ENCODE measurements at places on chromosomes 16 and 17. TPM values are rescaled to one million over a fixed set of nuclear protein-coding genes. Genes with fewer than 3 reads are reported as not detected.
A peak's percentile ranks its signal among the peaks of the same experiment; 100 is the strongest.

- DNase-seq: no peak
Observed at GRCh38 chr17:10021272-10021984, 116.4 kb upstream of the RCVRN start.

- DNase-seq: no peak
Observed at GRCh38 chr17:43784628-43785101, 4.4 kb downstream of the CFAP97D1 start.

DNA sequence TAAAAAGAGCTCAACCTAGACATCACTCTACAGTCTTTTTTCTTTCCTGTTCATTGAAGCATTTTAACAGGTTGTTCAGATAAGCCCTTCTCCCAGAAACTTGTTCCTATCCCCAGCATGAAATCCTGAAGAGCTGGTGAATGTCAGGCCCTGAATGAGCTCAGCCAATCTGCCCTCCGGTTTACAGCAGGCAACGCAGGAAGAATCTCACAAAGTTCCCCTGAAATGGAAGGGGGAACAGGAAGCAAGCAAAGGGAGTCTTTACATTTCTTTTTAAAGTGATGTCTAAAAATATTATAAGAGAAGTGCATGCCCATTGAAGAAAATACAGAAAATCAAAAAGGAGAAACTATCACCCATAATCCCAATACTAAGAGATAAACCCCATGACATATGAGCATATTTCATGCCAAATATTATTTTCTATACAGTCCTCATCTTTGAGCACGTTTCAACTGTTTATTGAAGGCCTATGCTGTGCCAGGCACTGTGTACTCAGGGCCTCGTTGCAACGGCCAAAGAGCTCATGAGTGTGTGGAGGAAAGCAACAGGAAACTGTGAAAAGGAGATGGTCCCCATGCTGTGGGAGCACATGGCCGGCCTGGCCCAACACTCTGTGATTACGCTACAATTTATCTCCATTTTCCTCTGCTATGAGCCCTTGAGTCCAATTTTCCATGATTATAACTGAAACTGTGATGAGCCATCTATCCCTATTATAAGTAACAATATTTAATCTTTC, 5.7 kb downstream of the TK2 start:
- DNase-seq: no peak

DNA sequence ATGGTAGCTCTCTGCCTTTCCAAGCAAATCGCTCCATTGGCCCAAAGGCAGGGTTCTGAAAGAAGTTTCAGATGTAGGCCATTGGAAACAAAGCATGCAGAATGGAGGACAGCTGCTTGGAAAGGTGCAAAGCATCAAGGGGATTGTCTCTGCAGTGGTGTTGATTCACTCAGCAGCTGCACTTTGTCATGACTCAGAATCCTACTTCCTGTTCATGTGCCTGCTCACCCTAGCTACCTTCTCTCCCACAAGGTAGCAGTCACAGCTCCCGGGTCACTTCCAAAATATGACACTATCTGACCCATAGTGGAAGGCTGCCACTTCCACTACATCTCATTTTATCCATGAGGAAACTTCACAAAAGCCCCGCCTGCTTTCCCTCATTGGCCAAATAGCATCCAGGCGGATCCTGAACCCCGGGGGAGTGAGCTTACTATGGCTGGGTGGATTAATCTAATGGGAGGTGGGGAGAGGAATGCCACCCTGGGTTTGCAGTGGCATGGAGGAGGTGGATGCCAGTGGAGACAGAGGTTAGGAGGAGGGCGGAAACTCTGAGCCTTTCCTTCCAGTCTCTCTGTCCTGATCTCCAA, 74.7 kb upstream of the NKD1 start:
- DNase-seq: no peak

- no peak for DNase-seq
Observed at GRCh38 chr17:57900991-57901743, 51.3 kb upstream of the MRPS23 start.

Gene ESRP2
- total RNA-seq: 0.11 TPM

DNA sequence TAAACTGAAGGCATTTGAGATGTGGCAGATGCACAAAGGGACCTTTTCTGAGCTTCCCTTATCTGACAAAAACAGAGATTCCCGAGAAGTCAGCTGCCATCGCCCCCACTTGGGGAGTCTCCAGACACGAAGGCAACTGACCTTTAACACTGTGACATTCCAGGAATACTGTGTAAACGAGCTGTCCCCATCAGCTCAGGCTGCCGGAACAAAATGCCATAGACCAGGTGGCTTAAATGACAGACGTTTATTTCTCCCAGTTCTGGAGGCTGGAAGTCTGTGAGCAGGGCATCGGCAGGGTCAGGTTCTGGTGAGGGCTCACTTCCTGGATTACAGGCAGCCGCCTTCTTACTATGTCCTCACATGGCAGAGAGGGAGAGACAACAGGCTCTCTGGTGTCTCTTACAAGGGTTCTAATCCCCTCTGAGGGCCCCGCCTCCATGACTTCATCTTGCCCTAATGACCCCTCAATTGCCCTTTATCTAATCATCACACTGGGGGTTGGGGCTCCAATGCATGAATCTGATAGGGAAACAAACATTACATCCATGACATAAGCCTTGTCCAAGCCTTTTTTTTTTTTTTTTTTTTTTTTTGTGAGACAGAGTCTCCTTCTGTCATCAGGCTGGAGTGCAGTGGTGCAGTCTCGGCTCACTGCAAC, 178.5 kb upstream of the RPL38 start:
- DNase-seq: no peak

DNA sequence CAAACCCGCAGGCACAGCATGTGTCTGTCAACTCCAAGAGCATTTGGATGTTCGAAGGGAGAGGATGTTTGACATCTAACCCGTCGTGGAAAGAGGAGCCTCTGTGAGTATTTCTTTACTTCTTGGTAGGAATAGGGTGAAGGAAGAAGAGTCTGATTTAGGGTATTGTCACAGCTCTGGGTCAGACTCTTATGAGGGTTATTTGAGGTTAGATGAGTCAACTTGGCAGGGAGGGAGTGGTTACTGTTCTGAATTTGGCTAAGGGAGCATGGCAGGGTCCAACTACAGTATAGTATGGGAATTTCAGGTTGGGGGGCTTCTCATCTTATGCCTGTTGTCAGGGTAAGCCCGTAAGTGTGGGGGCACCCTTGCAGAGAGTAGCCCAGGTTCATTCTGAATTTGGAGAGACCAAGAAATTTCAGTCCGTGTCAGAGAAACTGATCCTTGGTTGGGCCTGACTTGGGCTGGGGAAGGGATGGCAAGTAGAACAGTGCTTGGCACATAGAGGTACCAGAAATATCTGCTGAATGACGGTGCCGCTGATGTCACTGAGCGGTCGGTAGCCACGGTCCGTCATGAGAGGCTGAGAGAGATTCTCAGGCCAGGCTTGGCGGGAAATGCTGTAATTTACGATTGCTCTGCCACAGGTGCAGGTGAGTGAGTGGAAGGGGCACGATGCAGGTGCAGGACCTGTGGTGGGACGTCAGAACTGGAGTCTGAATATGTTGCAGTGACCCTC, 43.2 kb downstream of the MYH3 start:
- DNase-seq: no peak

DNA sequence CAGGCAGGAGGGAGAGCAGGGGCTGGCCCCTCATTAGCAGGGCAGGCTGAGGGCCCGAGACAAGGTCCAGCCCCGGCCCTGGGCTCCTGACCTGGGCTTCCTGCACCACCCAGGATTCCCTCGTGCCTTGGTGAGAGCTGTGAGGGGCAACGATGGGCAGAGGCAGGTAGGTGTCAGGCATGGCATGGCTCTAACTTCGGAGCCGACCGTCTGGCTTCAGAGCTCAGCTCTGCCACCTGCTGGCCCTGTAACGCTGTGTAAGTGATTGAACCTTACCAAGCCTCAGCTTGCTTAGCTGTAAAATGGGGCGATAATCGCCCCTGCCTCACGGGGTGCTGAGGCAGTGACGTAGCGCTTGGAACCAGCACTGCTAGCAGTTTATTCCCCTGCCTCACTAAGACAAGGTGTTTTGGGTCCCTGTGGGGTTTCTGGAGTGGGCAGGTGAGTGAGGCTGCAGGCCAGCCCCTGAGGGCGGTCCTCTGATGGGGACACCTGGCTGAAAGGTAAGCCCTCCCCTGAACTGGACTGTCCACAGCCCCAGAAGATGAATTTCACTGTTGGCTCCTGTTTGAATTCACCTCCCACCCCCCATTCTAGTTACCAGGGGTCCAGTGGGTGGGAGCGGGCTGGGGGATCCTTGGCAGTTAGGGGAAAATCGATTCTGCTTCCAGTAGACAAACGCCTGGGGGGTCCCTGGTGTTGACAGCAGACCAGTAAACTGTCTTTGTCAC, 184.8 kb upstream of the GSE1 start:
- peak; percentile 55 for DNase-seq

DNA sequence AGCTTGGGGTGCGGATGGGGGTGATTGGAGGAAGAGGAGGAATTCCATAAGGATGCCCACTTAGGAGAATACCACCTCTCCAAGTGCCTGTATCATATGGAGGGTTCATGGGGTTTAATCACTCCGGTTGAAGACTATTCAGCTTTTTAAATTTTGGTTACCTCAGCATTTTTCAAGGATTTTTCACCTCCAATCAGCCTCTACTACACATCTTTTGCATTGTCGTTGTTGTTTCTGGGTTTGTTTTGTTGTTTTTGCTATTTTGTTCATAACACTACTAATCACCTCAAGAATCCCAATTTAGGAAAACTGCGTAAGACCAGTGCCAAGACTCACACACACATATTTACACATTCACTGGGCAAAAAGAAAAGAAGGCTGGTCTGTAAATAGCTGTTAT, 619.5 kb upstream of the CDH5 start:
- no peak for DNase-seq

- peak; percentile 12 for DNase-seq
Observed at GRCh38 chr17:7549401-7550055, 670 bp downstream of the TNFSF12 start.

- DNase-seq: no peak
Observed at GRCh38 chr16:55257966-55258613, 65.9 kb upstream of the IRX6 start.

DNA sequence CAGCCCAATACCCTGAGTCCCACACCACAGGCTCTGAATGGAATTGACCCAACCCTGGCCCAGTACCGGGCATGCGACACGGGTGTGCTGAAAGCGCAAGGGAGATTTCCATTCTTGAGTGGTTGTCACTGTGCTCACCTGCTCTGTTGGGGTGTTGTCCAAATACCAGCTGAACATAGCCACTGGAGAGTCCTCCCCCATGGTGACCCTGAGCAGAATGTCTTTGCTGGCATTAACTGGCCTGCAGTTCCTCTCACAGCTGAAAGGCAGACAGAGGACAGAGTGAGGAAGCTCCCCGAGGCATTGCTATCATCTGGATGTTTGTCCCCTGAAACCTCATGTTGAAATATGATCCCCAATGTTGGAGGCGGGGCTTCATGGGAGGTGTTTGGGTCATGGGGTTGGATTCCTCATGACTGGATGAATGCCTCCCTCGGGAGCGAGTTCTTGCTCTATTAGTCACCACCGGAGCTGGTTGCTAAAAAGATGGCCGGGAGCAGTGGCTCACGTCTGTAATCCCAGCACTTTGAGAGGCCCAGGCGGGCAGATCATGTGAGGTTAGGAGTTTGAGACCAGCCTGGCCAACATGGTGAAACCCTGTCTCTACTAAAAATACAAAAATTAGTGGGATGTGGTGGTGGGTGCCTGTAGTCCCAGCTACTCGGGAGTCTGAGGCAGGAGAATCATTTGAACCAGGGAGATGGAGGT, 57.3 kb upstream of the BCO1 start:
- DNase-seq: no peak

GRCh38 chr16:84459533-84459894, 44.9 kb downstream of the MEAK7 start:
- DNase-seq: no peak

Gene ABI3
- 46.4 TPM for total RNA-seq

Gene HS3ST4
- not detected for total RNA-seq

DNA sequence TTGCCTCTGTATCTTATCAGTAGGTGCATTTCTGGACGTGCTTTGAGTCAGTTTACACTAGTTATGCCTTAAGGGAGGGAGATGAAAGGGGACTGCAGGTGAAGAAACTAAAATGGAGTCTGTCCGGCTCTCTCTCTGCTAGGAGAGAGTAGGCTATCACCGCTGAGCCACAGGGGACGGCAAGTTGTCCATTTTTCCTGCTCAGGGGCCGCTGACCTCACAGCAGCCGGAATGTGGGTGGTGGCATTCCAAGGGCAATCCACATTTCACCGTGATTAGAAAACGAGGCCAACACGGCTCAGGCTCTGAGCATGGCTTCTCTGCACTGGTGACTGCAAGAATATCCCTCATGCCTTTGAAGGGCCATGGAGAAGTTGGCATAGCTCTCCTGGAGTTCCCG, 19.0 kb upstream of the KLHDC4 start:
- DNase-seq: no peak

Measured in CD8-positive, alpha-beta memory T cell (primary cell).